Stimulated activated CD8-positive, alpha-beta memory T cell treated with anti-CD3 and anti-CD28 coated beads, Interleukin-7, amount 100 ng/mL, for 1 hour (primary cell): ENCODE measurements at places on chromosomes 12 and 14.

- no peak for DNase-seq
Observed at GRCh38 chr12:58889557-58889956, 30.7 kb downstream of the LRIG3 start.

DNA sequence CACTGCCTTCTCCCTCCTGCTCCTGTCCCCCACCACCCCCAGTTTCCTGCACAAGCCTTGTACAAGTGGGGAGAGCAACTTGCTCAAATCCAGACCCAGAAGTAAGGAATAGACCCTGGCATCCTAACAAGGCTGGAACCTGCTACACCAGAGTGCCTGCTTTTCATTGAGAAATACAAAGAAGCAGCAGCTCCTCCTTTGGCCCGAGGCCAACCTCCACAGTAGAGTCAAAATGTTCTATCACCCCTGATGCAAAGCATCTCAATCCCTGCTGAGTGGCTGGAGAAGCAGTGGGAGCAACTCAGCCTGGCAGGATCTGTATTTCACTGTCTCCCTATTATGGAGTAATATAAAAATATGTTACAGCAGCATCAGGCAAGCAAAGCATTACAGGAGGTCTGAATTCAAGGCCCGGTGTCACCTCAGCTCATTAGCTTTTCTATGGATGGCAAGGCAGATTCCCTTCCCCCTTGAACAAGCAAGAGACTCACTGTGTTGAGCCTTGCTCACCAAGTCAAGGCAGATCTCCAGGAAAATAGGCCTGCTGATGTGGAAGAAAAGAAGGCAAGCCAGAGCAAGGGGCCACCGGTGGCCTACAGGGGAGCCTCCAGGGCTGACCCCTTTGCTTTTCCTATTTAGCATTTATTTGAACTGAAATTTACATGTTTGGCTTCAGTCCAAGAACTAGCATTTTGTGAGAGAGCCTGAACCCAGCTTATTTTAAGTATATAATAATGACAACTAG is 186.3 kb upstream of the EGLN3 start:
- DNase-seq: no peak

GRCh38 chr14:86944434-86944833 is 1048.5 kb downstream of the GALC start:
- DNase-seq: no peak

GRCh38 chr12:77919450-77919849 is 88.8 kb downstream of the NAV3 start:
- DNase-seq: no peak

- DNase-seq: no peak
Observed at GRCh38 chr12:14841761-14842160, 1.6 kb downstream of the ART4 start.
